Activated T-cell treated with anti-CD3 and anti-CD28 coated beads for 1 hour (primary cell): ENCODE measurements at places on chromosomes 3 and 15.

GRCh38 chr15:31340047-31340446 lies 13.4 kb downstream of the KLF13 start:
- no peak for DNase-seq

- DNase-seq = no peak
These were observed 457.7 kb downstream of the NAALADL2 start for GRCh38 chr3:175316799-175317198.

DNA sequence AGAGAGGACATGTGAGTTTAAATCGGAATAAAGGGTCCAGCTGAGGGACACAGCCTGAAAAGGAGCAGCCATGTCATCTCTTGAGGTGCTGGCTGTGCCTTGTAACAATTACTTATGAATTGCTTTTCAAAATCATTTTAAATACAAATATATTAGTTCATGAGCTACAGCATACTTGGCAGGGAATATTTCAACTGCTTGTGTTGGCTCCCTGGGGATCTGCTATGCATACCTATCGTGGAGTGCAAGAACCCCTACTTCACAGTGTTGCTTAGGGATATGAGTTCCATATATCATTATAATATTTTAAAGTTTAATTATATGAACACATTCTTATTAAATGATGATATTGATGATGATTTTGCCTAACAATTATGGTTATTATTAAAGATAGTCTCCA lies 19.1 kb upstream of the P2RY14 start:
- no peak for DNase-seq

DNA sequence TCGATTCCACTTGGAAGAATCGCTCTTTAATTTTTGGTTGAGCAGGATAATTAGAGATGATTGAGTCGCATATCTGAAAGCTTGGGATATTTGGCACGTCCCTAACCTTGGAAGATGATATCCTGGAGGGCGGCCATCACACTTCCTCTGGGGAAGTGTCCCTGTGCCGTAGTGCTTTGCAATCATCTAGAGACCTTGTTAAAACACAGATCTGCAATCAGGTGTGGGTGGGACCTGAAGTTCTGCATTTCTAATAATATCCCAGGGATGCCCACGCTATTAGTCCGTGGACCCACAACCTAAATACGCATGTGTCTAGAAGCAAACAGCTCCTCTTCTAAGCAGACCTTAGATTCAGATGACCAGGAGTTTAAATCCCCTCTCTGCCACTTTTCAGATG lies 20.5 kb downstream of the MYO1E start:
- DNase-seq = no peak

- no peak for DNase-seq
These were observed 87.5 kb downstream of the KCNMB2 start for GRCh38 chr3:178623666-178624255.

DNA sequence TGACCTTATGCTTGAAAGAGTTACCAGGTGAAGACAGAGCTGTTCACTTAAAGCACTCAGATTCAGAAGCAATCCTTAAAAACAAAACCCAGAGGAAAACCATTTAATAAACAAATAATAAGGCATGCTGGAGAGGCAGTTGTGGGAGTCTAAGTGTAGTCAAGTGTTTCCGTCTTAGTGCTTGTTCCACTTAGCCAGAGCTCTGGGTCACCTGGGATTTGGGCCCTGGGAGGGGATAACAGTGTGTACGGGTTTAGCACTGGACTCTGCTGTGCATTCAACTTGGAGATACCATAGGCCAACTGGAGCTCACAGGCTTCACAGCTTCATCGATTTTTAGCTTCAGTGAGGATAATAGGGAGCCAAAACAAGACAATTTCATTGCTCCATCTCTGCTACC lies 444.6 kb downstream of the CNTN4 start:
- DNase-seq = no peak

- no peak for DNase-seq
These were observed 9.1 kb downstream of the ZDHHC3 start for GRCh38 chr3:44966795-44967278.

GRCh38 chr3:71388535-71389120 lies 194.9 kb downstream of the FOXP1 start:
- DNase-seq = no peak

DNA sequence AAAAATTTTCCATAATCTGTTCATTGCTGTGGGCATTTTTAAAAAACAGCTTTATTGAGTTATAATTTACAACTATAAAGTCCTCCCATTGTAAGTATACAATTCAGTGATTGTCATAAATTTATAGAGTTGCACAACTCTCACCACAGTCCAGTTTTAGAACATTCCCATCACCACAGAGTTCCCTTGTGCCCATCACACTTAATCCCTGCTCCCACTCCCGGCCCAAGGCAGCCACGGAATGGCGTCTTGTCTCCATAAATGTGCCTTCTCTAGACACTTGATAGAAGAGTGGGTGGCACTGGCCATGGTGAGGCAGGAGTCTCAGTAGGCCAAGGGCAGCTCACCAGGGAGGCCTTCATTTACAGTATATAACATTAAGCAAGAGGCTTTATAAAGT lies 6.3 kb downstream of the TSEN2 start:
- no peak for DNase-seq

DNA sequence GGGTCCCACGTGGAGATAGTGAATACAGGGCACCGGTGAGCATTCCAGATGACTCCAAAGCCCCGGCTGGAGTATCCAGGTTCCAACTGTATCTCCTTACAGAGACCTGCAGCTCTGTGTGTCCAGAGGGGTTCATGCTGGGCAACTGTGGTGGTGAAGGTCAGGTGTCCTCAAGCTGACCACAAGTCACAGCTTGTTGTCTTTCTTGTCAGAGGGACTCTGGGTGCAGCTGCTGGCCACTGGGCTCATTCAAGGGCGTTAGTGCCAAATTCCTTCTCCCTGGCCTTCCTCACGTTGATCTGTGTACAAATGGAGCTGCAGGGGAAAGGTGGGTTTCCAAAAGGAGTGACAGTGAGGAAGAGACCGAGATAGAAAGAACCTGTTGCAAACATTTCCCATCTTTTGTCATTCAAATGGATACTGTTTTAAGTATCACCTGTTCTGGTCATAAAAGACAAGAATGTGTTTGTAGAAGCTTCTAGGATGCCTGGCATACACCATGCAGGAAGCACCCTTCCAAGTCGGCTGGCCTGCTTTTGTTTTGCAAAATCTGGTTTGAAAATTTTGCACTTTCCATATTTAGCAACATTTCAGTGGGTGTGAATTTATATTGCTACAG lies 52.5 kb downstream of the CEMIP start:
- DNase-seq = no peak

DNA sequence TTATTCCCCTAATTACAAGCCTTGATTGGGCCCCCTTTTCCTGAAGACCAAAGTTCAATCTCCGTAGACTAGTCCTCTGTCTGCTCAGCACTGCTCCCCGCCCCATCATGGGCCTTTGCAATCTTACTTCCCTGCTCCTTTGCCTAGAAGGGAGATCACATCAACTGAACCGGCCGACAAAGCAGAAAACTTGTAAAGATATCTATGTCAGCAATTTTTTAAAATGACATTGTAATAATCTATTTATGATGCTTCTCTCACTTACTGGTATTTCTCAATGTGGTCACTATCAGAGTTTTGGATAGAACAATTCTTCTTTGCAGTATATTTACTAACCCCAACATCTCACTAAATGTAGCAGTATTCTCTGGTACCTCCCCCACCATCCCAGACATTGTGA lies 17.3 kb downstream of the ANAPC13 start:
- no peak for DNase-seq

- DNase-seq = no peak
These were observed 60.3 kb downstream of the FEM1B start for GRCh38 chr15:68337826-68338225.

- no peak for DNase-seq
These were observed 181.8 kb downstream of the MAGI1 start for GRCh38 chr3:65856907-65857306.

- DNase-seq = no peak
These were observed 174.0 kb upstream of the PRICKLE2 start for GRCh38 chr3:64399205-64399800.

DNA sequence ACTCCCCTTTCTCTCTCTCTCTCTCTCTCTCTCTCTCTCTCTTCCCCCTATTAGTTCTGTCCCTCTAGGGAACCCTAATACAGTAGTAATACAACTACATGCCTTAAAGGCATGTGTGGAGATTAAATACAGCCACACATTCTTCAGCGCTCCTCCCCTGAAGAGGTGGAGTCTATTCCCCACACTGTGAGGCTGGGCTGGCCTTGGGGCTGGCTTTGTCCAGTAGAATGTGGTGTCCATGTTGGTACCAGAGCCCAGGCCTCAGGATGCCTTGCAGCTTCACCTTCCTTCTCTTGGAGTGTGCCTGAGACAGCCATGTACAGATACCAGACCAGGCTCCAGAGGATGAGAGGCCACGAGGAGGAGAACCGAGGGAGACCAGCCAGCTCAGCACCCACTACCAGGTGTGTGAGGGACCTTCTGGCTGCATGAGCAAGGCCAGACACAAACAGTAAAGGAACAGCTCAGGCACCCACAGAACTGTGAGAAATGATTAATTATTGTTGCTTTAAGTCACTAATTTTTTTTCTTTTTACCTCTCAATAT lies 10.7 kb downstream of the SLC6A20 start:
- no peak for DNase-seq

GRCh38 chr15:66071160-66071920 lies 182.2 kb downstream of the MEGF11 start:
- no peak for DNase-seq

- no peak for DNase-seq
These were observed 79.6 kb downstream of the PGPEP1L start for GRCh38 chr15:98927996-98928395.

GRCh38 chr15:59522988-59523461 lies 85.0 kb downstream of the FAM81A start:
- peak; percentile 23 for DNase-seq

DNA sequence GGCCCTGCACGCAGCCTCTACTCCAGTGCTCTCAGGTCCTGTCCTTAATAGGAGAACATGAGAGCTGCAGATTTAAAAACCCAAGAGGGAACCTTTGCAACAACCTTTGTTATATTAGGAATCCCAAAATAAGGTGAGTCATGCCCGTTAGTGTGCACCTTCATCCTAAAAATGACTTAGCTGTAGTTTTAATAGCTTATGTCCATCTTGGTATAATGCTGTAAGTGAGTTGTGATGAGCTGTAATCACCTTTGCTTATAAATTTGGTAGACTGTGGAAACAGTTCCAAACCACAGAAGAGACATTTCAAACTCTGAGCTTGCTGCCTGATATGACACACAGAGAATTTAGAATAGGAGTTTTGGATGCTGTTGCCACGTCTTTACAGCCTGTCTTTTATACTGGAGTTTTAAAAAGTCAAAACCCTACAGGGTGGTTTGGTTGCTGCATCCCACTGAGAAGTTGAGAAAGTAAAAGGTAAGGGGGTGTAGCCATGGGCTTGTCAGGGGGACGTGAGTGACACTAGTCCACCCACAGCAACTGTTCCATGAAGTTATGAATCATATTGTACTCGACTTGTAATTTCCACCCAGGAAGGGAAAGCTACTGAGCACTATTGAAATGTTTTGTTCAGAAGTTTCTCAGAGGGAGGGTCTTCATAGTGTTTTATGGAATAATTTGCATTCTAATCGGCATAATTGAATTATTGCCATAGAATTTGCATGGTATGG lies 27.4 kb upstream of the CD47 start:
- no peak for DNase-seq

- no peak for DNase-seq
These were observed 48.0 kb downstream of the PGPEP1L start for GRCh38 chr15:98959640-98960007.

GRCh38 chr3:36496684-36497633 lies 116.7 kb downstream of the STAC start:
- DNase-seq = no peak

DNA sequence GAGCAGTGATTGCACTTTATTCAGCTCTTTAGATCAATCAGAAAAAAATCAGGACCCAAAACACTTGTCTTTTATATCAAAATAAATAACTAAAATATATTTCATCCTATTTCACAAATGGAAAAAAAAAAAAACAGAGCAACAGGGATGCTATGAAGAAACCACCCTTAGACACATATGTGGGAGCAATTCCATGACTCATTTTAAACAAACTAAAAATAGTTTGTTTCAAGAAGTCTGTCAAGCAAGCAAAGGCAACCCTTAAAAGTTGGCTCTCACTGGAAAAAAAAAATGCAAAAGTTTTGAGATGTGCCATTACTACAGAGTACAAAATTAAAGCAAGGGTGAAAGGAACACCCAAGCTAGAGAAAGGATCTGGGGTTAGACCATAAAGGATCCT lies 5.7 kb downstream of the ATP13A3 start:
- DNase-seq = no peak

- no peak for DNase-seq
These were observed 6.1 kb downstream of the VWA5B2 start for GRCh38 chr3:184235381-184236032.

GRCh38 chr15:57668016-57668415 lies 38.5 kb upstream of the POLR2M start:
- DNase-seq = no peak

DNA sequence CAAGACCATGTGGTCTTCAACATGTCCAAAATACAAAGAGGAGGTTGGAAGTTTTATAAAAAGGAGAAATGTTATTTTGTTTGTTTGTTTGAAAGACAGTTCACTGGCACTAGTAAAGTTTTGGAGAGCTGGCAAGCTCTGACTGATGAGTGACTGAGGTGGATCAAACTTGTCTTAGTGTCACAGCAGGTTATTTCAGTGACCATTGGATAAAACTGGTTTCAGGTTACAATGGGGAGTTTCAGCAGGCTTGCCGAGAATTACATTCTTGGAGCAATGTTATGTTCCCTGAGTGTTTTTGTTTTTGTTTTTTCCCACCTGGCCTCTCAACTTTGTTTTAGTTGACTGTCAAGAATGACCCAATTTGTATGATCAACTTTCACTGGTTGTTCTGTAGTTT lies 414.5 kb upstream of the ARHGEF26 start:
- DNase-seq = no peak

- no peak for DNase-seq
These were observed 96.1 kb downstream of the MCTP2 start for GRCh38 chr15:94327356-94327936.

- DNase-seq = no peak
These were observed 1.9 kb downstream of the GATA2 start for GRCh38 chr3:128490915-128491690.

- DNase-seq = no peak
These were observed 6.1 kb downstream of the IQCF5 start for GRCh38 chr3:51869304-51869703.
